Keratinocyte (primary cell): ENCODE measurements at places on chromosomes 7 and 10. TPM values are rescaled to one million over a fixed set of nuclear protein-coding genes. Genes with fewer than 3 reads are reported as not detected.

- no peak for DNase-seq
These were observed 134.3 kb downstream of the ACTR3B start for GRCh38 chr7:152893801-152894294.

DNA sequence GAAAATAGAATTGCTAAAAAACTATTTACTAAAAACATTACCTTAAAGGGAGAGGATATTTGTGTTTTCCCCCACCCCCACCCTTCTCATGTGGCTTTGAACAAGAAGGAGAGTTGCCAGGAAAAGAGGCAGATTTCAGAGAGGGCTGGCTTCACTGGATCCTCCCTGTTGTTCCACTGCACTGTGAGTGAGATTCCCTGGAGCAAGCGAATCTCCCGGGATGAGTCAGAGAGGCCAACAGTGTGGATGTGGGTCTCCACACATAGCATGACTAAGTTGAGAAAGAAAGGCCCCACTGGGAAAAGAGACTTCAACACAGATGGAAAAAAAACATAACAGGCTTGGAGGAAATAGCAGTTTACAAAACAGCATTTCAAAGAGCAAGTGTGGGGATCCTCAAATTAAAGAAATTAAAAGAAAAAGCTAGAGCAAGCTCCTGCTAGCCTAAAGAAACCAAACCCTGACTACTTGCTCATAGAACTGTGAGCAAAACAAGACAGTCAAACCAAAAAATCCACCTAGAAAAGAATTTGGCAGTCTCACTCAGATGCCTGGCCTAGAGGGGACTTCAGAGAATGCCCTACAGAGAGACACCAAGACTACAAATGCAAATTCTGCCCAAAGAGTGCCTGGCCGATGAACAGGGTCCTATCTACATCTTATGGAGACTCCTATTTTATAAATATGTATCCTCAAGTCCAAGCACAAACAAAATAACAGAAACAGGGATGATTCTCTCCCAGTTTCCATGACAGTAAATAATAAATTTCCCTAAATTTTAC lies 3.4 kb downstream of the CAV1 start:
- no peak for DNase-seq

DNA sequence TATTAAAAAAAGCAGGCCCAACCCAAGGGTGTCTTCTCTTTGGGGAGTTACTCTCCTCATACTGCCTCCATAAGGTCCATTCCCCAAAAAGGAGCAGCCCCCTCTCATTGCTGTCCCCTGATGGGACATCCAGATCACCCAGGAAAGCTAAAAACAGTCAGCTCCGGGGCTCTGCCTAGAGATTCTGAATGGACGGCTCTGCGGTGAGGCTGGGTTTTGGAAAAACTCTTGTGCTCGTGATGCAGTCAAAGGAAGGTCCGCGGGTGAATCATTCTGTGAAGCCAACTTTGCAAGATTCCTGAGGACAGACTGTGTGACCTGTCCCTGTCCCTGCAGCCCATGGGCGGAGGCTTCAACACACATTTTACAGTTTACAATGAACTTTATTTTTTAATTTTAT lies 351.5 kb downstream of the TYW1 start:
- no peak for DNase-seq

Gene PRKAR2B
- 0.01 TPM in 1 of 3 replicates, not detected in the others for polyA plus RNA-seq

DNA sequence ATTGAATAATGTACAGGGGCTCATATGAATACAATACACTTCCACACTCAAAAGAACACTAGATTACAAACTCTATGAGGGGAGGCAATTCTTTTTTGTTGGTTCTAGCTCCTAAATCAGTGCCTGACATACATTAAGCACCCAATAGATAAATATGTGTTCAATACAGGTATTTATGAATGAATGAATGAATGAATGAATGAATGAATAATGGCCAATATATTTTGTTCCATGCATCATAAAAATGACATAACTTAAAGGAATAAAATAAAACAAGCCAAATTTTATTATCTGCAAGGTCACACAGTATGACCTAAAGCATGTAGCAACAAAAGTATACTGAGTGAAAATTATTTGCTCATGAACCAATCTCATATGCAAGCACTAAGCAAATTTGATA lies 168.9 kb downstream of the CACNA2D1 start:
- DNase-seq, result no peak

DNA sequence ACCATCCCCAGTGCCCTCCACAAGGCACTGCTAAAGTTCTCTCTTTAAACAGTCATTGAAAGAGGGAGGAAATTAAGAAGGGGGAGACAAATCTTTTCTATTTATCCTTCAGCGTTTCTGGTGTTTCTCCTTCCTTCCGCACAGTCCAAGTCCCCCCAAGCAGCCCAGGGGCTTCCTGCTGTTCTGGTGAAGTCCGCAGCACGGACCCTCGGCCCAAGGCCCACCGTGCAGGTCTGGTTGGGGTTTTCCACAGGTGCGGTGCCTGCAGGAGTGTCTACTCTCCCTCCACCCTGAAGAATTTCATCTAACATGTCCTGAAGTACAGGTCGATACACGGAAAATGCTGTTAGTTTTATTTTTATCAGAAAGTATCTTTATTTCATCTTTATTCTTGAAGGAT lies 34.1 kb upstream of the KNDC1 start:
- DNase-seq, result no peak

DNA sequence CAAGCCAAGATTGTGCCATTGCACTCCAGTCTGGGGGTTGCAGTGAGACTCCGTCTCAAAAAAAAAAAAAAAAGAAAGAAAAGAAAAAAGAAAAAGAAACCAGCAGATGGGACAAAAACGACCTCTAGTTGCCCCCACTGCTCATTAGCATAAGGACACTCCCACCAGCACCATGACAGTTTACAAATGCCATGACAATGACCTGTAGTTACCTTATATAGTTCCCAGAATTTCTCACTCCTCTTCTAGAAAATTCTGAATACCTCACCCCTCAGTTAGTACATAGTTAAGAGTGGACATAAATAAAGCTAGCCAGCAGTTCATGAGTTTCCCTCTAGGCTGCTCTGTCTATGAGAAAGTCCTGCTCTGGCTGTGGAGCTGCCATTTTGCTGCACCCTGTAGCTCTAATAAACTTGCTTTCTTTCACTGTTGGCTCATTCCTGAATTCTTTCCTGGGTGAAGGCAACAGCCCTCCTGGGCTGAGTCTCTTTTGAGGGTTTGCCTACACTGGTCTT lies 276.8 kb upstream of the AKR1E2 start:
- no peak for DNase-seq

Gene CHCHD2
- polyA plus RNA-seq, result 277 to 420 TPM (median 379 TPM) in 3 replicates

Gene TMEM178B
- 0.01 TPM in 1 of 3 replicates, not detected in the others for polyA plus RNA-seq
